ENCODE measurements at places on chromosomes 7 and 10.

DNA sequence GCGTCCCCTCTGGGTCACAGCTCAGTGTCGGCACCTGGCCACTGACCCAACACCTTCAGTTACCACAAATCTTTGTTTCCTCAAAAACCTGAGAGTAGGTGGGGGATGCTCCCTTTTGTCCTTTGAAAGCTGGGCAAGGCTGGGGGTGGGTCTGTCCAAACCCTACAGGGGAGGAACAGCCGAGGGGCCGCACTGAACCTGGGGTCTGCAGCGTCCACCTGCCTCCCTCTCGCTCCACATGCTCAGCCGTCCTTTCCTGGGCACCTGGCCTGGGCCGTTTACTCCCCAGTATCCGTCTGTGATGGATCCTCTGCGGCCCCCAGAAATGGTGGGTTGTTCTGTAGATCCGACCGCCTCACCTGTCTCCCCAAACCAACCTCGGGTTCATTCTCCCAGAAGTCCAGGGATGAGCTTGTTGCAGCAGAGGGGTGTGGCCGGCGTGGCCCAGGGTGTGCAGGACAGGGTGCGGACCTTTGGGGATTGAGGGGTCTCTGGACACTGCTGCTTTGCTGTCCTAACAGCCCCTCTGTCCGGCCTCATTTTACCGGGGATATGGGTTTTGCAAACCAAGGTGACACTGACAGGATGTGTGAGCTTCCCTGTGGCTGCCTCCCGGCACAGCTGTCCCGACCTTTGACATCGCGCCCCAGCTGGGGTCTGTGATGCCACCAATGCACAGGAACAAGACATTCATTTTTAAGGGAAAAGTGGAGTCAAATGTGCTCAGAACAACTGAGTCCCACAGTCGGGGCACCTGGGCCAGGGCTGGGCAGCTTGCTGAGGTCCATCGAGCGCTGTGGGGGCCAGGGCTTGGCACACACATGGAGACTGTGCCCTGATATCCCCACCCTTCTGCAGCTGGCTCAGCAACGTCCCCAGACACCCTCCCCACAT is 115.9 kb downstream of the VIPR2 start:
- no peak for DNase-seq

DNA sequence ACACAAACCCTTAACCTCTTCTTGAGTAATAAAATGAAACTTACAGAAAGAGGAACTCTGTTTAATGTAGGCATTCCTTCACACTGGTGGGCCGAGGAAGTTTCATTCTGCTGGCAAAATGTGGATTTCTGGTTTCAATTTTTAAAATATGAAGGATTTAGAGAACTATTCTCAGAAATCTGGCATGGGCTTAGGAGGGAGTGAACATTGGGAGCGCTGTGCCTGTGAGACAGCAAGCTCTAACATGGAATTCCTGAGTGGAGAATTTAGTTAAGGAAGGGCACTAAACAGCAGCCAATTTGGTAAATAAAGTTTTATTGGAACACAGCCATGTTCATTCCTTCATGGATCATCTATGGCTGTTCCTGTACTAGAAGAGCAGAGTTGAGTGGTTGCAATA is 751.8 kb upstream of the IGFBP3 start:
- DNase-seq: no peak

GRCh38 chr7:34389332-34390078 is 268.5 kb upstream of the NPSR1 start:
- DNase-seq: no peak

- DNase-seq: no peak
Measured at GRCh38 chr7:121505021-121505420, 108.9 kb upstream of the FAM3C start.

- DNase-seq: no peak
Measured at GRCh38 chr10:79188154-79188965, 119.6 kb downstream of the ZMIZ1 start.

DNA sequence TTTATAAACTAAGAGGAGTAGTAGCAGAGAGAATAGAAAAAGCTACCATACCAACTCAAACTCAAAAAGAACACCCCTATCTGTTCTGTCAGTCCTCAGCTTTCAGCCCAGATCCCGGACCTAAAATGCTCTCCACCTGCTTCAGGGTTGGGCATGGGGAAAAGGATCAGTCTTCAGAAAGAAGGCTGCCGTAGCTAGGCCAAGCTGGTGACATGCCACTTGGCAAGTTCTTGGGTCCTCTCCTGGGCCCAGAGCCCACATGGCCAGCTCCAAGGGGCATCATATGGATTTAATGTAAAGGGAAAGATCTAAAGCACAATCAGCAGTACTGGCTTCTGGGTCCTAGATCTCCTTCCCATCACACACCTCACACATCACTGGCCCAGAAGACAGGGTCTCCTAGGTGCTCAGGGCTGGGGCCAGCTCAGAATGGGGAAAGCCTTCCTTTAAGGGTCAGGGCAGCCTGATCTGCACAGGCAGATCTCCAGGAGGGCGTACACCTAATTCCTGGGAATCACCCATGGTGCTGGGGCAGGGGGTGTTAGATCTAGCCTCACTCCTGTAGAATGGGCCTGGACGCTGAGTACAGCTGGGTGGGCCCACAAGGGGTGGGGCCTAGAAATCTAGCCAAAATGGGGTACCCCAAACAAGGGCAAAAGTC is 2.5 kb downstream of the VAX1 start:
- no peak for DNase-seq

GRCh38 chr7:123437447-123437995 is 96.9 kb downstream of the IQUB start:
- no peak for DNase-seq

GRCh38 chr7:151038951-151039849 is 9.1 kb upstream of the ASIC3 start:
- DNase-seq: peak; percentile 73

- no peak for DNase-seq
Measured at GRCh38 chr7:2478399-2478785, 2.2 kb upstream of the GRIFIN start.

- DNase-seq: no peak
Measured at GRCh38 chr10:34247560-34247959, 567.5 kb downstream of the PARD3 start.

GRCh38 chr10:87913156-87913921 is 49.9 kb downstream of the PTEN start:
- no peak for DNase-seq

- DNase-seq: no peak
Measured at GRCh38 chr10:29279779-29280487, 8.9 kb upstream of the LYZL1 start.

DNA sequence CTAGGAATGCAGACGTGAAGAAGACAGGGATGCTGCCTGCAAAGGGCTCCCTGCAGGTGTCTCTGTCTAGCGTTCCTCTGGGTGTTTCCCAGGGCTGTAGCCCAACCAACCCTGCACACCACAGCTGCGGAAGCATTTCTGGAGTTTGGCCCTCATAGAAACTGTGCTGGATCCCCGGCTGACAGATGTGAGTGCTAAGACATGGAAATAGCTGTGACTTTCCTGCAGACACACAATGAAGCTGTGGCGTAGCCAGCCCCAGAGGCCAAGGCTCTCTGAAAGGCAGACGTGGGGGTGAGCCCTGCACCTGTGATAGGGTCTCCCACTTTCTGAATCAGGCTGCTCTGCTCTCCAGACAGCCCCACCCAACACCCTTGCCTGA is 44.8 kb downstream of the ADCYAP1R1 start:
- DNase-seq: no peak

DNA sequence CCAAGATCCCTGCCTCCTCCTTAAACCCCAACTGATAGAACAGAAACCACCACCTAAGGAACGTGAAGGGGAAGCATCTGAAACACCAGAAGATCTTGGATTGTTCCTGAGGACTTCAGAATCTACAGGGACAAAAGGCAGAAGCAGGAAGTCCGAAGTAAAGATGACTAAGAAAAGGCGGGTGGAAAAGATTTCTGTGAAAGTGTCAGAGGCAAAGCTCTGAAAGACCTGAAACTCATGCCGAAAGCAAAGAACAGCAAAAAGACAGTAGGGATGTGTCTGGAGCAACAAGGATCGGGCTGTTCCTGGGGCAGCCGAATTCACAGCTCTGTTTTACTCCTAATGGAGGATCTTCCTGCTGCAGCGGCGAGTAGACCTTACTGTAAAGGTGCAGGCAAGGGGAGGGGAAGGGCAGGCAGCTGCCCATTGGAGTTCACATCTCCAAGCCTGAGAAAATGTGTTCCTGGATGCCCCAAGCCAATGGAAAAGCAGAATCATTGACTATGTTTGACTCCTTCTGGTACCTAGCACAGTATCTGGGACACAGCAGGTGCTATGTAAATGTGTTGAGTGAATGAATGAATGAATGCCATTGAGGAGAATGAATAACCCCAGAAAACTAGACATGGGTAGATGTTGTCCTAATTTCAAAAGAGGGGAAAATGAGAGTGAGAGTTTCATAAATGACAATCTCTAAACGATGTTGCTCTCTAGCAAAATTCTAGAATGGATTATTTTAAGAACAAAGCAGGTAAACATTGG is 40.4 kb downstream of the PDIA4 start:
- DNase-seq: no peak

DNA sequence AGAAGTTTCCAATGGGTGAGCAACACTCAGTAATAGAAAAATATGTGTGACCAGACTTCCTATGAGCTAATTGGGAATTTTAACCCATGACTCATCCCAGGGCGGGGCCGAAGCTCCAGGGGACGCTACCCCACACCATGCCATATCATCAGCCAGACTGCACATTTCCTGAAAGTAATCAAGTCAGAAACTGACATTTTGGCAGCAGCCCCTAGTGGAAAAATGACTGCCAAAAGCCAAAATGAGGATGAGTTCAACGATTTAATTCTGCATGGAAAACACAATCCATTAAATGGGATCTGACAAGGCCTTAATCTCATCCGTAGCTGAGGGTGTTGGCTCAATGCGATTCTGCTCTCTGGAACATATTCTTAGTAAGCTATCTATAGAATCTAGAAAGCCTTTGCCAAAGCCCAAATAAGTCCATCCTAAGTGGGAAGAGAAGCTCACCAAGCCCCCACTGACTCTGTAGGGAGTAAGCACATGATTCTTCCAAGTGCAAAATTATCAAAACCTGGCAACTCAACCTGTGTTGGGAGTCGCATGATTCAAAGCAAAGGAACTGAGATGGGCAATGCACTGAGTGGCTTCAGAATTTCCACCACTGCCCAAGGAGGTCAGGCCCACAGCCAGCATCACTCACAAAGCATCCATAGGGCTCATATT is 93.1 kb upstream of the PDE1C start:
- no peak for DNase-seq

GRCh38 chr10:78331391-78331922 is 297.8 kb downstream of the RPS24 start:
- no peak for DNase-seq

- no peak for DNase-seq
Measured at GRCh38 chr7:108245523-108246226, 115.5 kb upstream of the LAMB4 start.

DNA sequence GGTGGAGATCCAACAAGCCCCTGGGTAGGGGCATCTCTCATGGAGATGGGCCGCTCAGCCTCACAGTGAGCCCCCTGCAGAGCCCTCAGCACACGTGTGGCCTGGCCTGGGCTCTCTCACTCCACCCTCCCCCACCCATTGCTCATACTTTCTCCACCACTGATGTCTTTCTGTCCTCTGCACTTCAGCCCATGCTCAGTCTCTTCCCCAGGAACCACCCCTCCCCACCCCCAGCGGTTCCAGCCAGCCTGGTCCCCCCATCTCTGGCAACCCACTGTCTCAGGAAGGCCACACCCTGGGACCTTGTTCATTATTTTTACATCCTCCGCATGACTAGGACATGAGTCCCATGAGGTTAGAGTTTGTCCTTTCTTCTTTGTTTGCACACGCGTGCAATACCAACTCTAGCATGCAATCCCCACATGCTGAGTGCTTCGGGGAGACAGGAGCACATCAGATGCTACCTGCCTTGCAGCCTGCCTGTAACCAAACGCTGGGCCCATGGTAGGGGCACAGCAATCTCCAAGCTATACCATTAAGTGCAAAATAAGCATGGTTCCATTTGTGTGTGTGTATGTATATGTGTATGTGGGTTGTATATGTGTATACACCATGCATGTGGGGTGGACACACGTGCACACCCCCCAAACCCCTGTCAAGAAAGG is 408.4 kb upstream of the FOXK1 start:
- no peak for DNase-seq

All from stimulated activated CD8-positive, alpha-beta memory T cell treated with anti-CD3 and anti-CD28 coated beads, Interleukin-2, amount 100 ng/mL, for 48 hours (primary cell).